ENCODE measurements at places on chromosomes 16 and 17.

DNA sequence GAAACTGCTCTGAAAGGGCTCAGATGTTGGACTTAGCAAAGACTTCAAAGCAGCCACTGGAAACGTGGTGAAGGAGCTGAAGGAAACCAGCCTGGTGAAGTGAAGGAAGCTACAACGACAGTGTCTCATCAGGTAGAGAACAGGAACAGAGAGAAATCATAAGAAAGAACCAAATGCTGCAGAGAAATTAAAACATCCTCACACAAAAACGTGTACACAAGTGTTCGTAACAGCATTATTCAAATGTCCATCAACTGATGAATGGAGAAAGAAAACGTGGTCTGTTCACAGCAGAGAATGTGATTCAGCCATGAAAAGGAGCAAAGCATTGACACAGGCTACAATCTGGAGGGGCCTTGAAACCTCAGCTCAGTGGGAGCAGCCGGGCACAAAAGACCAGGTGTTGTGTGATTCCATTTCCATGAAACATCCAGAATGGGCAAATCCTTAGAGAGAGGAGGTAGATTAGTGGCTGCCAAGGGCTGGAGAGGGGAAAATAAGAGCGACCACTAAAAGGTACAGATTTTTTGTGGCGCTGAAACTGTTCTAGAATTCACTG is 26.9 kb downstream of the IFT140 start:
- DNase-seq = no peak

DNA sequence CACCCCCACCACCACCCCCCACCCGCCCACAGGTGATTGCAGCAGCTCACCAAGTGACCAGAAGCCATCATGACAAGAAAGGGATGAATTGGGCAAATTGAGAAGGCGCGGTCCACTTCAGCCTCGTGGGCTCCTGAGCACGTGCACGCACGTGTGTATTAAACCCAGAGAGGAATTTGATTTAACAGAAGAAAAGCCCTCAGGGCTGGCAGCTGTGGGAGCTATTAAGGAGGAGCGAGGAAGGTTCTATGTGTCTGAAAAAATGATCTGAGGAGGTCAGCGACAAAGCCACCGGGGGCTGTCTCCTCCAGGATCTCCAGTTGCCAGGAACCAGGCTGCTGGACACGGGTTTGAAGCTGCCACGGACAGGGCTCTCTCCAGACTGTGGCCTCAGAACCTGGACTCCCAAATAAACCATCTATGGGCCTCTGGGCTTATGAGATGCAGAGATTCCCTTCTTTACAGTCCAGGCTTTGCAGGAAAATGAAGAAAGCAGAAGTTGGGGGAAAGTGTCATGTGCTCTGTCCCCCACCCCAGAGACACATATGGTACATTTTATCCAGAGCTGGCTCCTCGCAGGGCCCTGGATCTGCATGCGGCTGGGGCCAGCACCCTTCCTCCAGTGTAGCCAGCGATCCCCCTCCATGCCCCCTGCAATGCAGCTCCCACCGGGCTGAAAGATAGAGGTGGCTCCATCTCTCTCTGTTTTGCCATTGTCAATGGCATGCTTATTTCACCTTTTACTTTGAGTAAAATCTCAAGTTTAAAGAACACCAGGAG is 219.7 kb upstream of the RPL38 start:
- DNase-seq = no peak

DNA sequence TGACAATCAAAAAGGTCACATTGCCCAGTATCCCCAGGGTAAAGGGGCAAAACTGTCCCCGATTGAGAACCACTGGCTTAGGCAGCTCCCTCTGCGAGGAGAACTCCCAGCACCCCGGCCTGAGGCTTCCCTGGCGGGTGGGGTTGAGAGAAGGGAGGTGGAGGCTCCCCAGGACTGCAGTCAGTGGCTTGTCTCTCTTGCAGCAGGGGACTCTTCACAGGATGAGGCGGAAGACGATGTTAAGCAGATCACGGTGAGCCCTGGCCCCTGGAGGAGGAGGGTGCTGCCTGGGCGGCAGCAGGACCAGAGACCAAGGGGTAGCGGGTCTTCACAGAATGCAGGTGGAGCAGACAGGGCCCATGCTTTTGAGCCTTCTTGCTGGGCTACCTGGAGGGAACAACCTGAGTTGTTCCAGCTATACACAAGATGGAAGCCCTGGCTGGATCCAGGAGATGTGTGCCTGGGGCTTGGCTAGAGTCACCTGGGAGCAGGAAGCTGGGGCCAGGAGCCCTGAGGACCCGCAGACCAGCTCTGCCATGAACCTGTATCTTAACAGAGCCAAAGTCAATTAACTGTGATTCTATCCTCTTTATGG is 16.8 kb downstream of the POLR3E start:
- no peak for DNase-seq

GRCh38 chr16:54431997-54432896 is 145.7 kb upstream of the IRX3 start:
- DNase-seq = no peak

DNA sequence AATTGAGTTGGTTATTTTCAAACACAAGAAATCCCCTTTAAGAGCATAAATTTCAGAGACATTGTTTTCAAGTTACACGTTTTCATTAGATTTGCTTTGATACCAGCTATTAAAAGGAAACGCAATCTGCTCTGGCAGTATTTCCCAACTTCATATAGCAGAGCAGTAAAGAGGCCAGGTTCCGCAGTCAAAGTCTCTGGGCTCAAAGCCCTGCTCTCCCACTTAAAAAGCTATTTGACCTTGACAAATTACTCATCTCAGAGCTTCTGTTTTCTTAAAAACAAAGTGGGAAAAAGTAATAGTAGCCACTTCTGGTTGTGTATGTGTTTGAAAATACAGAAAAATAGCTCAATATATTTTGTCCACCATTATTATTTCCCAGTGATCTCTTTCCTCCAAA is 89.7 kb upstream of the CDYL2 start:
- no peak for DNase-seq

GRCh38 chr17:43183921-43184320 is 12.9 kb downstream of the NBR1 start:
- DNase-seq = no peak

DNA sequence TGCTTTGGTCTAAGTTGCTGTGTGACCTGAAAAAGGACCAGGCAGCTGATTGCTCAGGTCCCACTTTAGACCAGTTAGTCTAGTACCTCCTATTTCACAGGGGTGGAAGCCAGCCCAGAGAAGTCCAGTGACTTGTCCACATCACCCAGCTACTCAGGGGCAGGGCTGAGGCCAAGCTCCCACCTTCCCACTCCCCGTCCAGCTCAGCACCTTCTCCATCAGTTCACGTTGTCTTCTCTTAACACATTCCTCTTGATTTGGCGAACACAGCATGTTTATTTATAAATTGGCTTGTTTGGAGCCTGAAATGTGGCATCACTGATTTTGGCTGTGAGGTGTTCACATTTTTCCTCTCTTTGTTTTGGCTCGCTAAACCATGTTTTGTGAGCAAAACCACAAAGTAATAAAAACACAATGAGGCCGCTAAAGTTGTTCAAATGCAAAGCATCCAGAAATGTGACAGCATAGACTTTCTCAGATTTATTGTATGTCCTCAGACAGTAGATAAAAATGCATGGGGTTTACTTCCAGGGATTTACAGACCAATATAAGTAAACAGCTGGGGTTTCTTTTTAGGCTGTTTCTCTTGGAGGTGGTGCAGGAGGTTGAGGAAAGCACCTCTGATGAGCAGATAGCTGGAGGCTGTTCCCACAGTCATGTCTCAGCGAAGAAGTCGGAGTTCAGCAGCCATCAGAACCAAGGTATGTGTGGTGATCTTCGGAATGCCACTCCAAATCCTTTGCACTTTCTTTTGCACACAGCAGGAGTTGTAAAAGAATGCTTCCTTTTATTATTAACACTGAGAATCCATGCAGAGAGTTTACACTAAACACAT is 88.4 kb downstream of the PLXDC1 start:
- DNase-seq = no peak

DNA sequence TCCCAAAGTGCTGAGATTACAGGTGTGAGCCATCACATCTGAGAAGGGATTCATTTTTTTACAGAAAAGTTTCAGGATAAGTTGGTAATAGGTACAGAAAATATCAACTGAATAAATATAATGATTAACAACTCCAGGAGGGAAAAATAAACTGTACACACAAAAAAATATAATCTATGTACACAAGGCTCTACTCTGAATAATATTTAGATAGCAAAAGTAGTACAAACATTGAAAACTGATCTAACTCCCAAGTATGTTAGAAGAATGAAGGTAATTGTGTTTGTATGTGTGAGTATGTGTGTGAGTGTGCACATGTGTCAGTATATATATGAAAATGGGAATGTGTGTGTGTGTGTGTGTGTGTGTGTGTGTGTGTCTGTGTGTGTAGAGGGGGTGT is 20.4 kb downstream of the TUBD1 start:
- no peak for DNase-seq

- DNase-seq = peak; percentile 31
Measured at GRCh38 chr16:12661656-12662172, 142.0 kb downstream of the CPPED1 start.

DNA sequence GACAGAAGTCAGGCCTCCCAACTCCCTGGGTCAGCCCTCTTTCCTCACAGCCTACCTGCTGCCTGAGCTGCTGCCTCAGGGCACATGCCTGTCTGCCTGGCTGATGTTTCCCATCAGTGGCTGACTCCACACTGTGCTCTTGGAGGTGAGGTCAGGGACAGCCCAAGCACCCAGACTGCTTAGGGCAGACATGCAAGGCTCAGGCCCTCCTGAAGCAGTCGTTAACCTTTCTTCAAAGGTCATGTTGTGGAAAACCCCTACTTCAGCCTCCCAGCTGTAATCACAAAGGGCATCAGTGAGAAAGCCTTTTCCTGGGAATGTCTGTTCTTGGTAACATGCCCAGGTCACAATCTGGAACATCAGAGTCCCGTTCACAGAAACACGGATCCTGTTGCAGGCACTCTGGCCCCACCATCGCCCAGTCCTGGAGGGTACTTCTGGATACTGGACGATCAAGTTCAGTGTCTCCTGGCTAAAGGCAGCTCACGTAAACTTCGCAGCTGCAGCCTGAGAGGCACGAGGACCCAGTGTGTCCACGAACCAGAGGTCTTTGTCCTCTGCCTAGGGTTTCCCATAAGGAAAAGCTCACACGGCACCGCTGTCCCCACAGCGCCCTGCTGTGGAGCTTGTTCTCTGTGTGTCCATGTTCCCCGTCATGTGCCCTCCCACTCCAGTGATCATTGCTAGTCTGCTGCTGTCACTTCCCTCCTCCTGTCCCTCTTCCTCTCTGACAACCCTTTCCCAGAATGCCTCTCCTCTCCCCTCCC is 54.9 kb downstream of the GNAO1 start:
- DNase-seq = peak; percentile 94

- no peak for DNase-seq
Measured at GRCh38 chr16:4403133-4403949, 13.1 kb downstream of the CORO7 start.

- peak; percentile 75 for DNase-seq
Measured at GRCh38 chr16:83137326-83137781, 510.6 kb downstream of the CDH13 start.

- no peak for DNase-seq
Measured at GRCh38 chr17:75679706-75680211, 12.6 kb downstream of the SAP30BP start.

DNA sequence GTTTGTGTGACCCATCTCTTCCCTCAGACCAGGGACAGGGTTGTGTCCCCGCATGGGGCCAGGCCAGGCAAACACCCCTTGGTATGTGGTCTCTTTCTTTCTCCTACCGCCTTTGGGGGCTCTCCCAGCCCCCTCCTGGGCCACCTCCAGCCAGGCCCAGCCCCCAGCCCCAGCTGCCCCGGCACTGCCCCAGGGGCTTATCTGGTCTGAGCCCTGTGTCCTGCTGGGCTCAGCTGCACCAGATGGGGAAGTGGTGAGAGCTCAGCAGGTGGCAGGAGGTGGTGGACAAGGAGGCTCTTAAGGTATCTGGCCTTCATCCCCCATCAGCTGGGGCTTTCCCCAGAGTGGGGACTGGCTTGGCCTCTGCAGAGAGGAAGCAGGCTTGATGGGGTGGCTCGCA is 8.7 kb downstream of the ADAM11 start:
- no peak for DNase-seq

GRCh38 chr16:56399047-56399446 is 26.3 kb downstream of the AMFR start:
- DNase-seq = no peak

DNA sequence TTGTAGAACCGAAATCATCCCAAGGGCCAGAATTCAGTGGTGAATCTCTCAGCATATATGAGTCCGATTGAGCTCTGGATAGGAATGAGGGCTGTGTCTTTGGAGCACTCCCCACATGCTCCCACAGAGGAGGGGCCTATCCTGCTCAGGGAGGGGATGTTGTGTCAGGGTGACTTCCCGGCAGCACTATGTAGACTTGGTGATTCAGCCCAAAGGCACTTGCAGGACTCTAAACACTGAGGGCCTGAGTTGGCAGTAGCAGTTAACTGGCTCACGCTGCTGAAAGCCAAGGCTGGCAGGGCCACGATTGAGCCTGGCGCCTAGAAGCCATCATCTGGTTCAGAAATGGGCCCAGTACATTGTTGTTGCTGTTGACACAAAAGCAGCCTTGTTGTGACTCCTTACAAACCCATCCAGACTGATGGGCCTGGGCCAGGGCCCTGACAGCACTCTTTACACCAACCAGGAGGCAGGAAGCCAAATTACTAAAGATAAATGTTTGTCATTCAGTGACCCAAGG is 31.9 kb downstream of the NMT1 start:
- DNase-seq = peak; percentile 95

- peak; percentile 41 for DNase-seq
Measured at GRCh38 chr17:50532452-50533024, at the start of gene EPN3. TSS of gene EPN3 (plus strand) at chr17:50532735. CDS start at chr17:50536557, 3,822 bp downstream.

GRCh38 chr17:56431736-56432135 is 161.8 kb upstream of the NOG start:
- DNase-seq = no peak

DNA sequence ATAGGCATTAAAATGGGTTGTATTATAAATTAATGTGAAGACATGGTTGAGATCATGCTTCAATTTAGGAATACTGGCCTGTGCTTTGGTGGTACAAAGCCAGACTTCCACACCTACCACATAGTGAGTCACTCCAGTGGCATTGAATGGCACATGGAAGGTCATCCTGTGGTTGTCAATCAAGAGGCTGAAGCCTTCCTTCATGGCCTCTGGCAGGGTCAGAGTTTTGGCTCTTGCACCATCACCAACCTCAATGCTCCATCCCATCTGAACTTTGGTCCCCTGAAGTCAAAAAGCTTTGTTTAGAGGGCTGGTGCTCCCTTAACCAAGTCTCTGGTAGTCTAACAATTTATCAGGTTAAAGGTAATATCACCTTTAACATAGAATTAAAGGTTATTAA is 6.1 kb downstream of the ZP2 start:
- peak; percentile 39 for DNase-seq
